Body of pancreas (tissue), 4 donors: ENCODE measurements at places on chromosomes 6 and 20. TPM values are rescaled to one million over a fixed set of nuclear protein-coding genes. Genes with fewer than 3 reads are reported as not detected.

Gene DEFB132
- not detected for total RNA-seq

- no peaks in the 10 kb centered on the region for H3K36me3 ChIP-seq
- H3K27me3 ChIP-seq: peaks cover 78% of the 10 kb centered on the region
- H3K27ac ChIP-seq: no peak within 1 kb of the TSS
Observed at GRCh38 chr6:10414756-10415616, at the start of gene TFAP2A. Gene TFAP2A, minus strand, starts transcription at chr6:10415074. Its CDS starts 83 bp downstream, at chr6:10414991.

- no peak overlapping the region for H3K4me3 ChIP-seq
- H3K4me1 ChIP-seq: no peaks in the 10 kb centered on the region
- no peak overlapping the region for H3K27ac ChIP-seq
- no peaks in the 10 kb centered on the region for H3K27me3 ChIP-seq
- no peaks in the 10 kb centered on the region for H3K36me3 ChIP-seq
Observed at GRCh38 chr20:7667194-7667593, 273.1 kb downstream of the HAO1 start.

GRCh38 chr6:151761851-151762250 is 45.6 kb upstream of the ESR1 start:
- no peak for DNase-seq
- H3K27me3 ChIP-seq: no peaks in the 10 kb centered on the region
- H3K4me1 ChIP-seq: peaks cover 9% of the 10 kb centered on the region
- H3K36me3 ChIP-seq: no peaks in the 10 kb centered on the region
- no peak overlapping the region for H3K4me3 ChIP-seq

DNA sequence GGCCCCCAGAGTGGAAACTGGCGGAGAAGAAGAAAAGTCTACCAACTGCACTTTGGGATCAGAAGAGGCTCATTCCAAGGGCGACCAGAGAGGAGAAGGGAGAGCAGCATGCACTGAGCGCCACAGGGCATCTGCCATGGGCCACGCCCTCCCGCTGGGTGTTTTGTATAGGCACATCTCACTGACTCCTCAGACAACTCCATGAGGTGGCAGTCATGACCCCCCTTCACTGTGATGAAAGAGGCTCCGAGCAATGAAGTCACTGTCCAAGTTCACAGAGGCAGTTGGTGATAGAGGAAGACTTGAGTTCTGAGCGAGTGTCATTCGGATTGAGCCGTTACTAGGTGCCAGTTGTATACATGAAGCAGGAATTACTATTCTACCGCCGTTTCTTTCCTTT is 15.4 kb downstream of the BPIFB1 start:
- H3K4me1 ChIP-seq: peaks cover 3% of the 10 kb centered on the region
- H3K36me3 ChIP-seq: no peaks in the 10 kb centered on the region
- DNase-seq: no peak
- no peak overlapping the region for H3K4me3 ChIP-seq

- no peak overlapping the region for H3K27ac ChIP-seq
- DNase-seq: no peak
- no peaks in the 10 kb centered on the region for H3K4me1 ChIP-seq
- no peak overlapping the region for H3K4me3 ChIP-seq
Observed at GRCh38 chr20:62441987-62442539, 14.7 kb upstream of the RBBP8NL start.

- no peaks in the 10 kb centered on the region for H3K27me3 ChIP-seq
- no peak overlapping the region for H3K27ac ChIP-seq
- no peaks in the 10 kb centered on the region for H3K36me3 ChIP-seq
- no peaks in the 10 kb centered on the region for H3K4me1 ChIP-seq
- DNase-seq: no peak
Observed at GRCh38 chr6:93970684-93971083, 551.3 kb upstream of the EPHA7 start.

Gene CDH26
- total RNA-seq: 0.26 TPM

Gene CFAP61
- 0.52 TPM for total RNA-seq

DNA sequence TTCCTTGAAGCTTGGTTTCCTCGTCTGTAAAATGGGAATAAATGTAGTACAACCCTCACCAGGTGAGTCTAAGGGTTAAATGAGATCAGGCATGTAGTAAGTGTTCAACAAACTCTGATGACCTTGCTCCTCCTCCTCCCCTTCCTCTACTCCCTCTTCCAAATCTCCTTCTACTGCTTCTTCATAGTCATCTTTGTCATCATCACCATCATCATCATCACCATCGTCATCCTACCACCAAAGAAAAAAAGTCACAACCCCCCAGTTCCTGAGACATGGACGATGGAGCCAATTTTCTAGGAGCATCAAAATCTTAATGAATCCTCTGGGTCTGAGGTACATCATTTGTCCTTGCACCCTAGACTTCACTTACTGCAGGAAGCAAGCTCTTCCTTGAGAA is 240.0 kb downstream of the ANKRD60 start:
- no peak overlapping the region for H3K27ac ChIP-seq
- H3K36me3 ChIP-seq: no peaks in the 10 kb centered on the region
- H3K27me3 ChIP-seq: no peaks in the 10 kb centered on the region
- no peaks in the 10 kb centered on the region for H3K4me1 ChIP-seq

- H3K27me3 ChIP-seq: no peaks in the 10 kb centered on the region
- DNase-seq: peak; percentile 38
- H3K4me1 ChIP-seq: no peaks in the 10 kb centered on the region
- H3K36me3 ChIP-seq: no peaks in the 10 kb centered on the region
- no peak overlapping the region for H3K27ac ChIP-seq
Observed at GRCh38 chr20:40563296-40563950, 125.6 kb downstream of the MAFB start.

GRCh38 chr6:139294090-139294489 is 2.3 kb upstream of the TXLNB start:
- no peak overlapping the region for H3K27ac ChIP-seq
- H3K4me1 ChIP-seq: no peaks in the 10 kb centered on the region
- H3K27me3 ChIP-seq: no peaks in the 10 kb centered on the region
- DNase-seq: no peak
- H3K36me3 ChIP-seq: no peaks in the 10 kb centered on the region

Gene FAM209B
- not detected for total RNA-seq

DNA sequence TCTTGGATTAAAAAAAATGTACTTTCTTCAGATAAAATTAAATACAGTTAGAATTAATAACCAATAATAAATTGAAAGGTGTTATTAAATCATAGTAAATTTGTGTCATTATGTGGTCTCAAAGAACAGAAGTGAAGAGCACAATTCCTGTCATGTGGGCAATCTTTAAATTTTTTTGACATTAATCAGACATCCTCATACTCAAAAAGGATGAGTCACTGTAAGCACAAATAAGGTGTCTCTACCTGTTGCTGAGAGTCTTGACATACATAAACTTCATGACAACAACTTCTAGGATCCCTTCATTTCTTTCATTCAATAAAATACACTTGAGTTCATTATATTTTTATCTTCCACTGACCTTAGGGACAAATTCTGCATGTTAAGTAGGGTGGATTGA is 76.1 kb downstream of the SLC22A3 start:
- no peaks in the 10 kb centered on the region for H3K27me3 ChIP-seq
- DNase-seq: no peak
- H3K36me3 ChIP-seq: no peaks in the 10 kb centered on the region
- H3K4me1 ChIP-seq: peaks cover 17% of the 10 kb centered on the region

GRCh38 chr6:47788498-47788884 is 6.7 kb downstream of the OPN5 start:
- H3K4me3 ChIP-seq: no peak overlapping the region
- no peaks in the 10 kb centered on the region for H3K4me1 ChIP-seq
- DNase-seq: no peak
- H3K27me3 ChIP-seq: no peaks in the 10 kb centered on the region

DNA sequence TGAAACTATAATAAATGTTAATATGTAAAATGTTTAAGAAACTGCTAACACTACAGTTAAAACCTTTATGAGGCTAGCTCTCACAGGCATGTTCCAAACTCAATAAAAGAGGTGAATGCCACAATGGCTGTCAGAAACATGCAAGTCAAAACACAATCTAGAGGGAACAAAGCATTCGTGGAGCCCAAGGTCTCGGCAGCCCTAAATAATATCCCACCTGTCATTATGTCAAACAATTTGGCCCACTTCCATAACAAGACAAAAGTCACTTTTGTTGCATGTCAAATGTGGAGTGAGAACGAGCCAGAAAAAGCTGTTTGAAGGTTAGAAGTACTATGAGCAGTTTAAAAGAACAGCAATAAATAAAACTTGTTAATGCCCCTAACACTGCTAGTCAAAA is 181.9 kb downstream of the GMDS start:
- H3K36me3 ChIP-seq: no peaks in the 10 kb centered on the region
- no peak for DNase-seq
- H3K27me3 ChIP-seq: no peaks in the 10 kb centered on the region
- H3K4me3 ChIP-seq: no peak overlapping the region
- peaks cover 38% of the 10 kb centered on the region for H3K4me1 ChIP-seq
- peak overlapping the region; percentile 57 for H3K27ac ChIP-seq

GRCh38 chr6:3102875-3103274 is 15.6 kb upstream of the BPHL start:
- no peak for DNase-seq
- no peak overlapping the region for H3K27ac ChIP-seq
- H3K27me3 ChIP-seq: no peaks in the 10 kb centered on the region
- H3K4me3 ChIP-seq: no peak overlapping the region

DNA sequence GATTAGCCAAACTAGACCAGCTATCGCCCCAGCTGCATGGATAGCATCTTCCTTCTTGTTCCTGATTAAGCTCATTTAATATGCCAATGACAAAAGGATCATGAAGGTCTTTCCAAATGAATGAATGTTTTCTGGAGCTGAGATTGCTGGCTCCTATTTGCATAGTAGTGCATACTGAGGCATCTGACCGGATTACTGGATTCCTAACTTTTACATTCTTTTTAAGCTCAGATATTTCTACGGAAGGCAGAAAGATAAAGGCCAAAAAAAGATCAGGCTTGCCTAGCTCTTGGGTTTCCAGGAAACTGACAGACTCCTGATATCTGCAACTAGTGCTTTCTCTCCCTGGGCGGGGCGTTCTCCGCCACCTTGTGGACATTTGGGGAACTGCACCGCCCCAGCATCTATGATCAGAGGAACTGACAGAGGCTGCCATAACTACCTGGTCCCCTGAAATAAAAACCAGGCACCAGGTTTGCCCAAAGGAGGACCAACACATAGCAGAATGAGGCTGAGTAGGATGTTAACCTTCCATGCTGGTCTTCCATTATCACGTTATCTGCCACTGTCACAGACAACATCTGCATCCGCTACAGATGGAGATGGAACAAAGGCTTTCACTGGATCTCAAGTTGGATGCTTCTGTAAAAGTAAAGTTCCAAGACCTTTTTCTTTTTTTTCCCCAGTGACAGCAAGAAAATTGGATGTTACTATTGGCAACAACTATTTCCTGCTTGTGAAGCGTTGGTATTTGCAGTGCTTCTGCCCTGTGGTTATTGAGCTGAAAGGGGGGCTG is 33.2 kb downstream of the NT5E start:
- H3K4me1 ChIP-seq: peaks cover 5% of the 10 kb centered on the region
- peak; percentile 87 for DNase-seq
- no peak overlapping the region for H3K27ac ChIP-seq
- no peaks in the 10 kb centered on the region for H3K36me3 ChIP-seq
- H3K4me3 ChIP-seq: no peak overlapping the region

Gene DOK5
- not detected for total RNA-seq
